ENCODE measurements at places on chromosomes 6 and 20. TPM values are rescaled to one million over a fixed set of nuclear protein-coding genes. Genes with fewer than 3 reads are reported as not detected.
A peak's percentile ranks its signal among the peaks of the same experiment; 100 is the strongest.

Gene OR2B6
- not detected for polyA plus RNA-seq

Gene EPPIN
- not detected for polyA plus RNA-seq

Gene SLC17A1
- polyA plus RNA-seq, result not detected

Gene XKR7
- polyA plus RNA-seq, result not detected

Gene PGBD1
- polyA plus RNA-seq, result 0.55 TPM

Gene TBXT
- polyA plus RNA-seq, result not detected

Gene SPATS1
- not detected for polyA plus RNA-seq

DNA sequence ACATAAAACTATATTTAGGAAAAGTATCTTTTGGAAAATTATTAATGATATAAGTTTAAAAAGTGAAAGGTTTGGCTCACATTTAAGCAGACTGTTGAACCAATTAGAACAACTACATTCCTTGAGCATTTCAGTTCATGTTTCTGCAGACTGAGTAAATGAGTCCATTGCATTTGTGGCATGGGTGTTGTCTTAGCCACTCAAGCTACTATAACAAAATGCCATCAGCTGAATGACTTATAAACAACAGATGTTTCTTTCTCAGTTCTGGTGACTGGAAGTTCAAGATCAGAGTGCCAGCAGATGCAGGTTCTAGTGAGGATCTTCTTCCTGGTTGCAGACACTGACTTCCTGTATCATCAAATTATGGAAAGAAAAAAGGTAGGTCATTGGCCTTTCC is 67.1 kb upstream of the SLC2A12 start:
- DNase-seq, result no peak

DNA sequence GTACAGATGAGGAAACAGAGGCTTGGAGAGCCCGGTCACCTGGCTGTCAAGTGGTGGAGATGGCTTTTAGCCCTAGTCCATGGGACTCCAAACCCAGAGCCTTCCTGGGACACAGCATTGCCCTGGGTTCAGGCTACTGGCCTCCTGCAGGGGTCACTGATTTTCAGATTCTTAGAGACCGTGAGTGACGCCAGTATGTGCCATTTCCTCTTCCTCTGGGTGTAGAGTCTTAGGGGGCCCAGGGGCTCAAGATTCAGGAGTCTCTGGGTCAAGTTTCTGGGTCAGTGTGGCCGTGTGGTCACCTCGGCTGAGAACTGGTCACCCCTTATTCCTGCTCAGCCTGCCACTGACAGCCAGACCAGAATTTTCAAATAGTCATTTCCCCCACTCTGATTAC is 574 bp downstream of the ARHGAP40 start:
- DNase-seq, result no peak

- DNase-seq, result no peak
Measured at GRCh38 chr20:48721324-48722001, 106.3 kb downstream of the PREX1 start.

DNA sequence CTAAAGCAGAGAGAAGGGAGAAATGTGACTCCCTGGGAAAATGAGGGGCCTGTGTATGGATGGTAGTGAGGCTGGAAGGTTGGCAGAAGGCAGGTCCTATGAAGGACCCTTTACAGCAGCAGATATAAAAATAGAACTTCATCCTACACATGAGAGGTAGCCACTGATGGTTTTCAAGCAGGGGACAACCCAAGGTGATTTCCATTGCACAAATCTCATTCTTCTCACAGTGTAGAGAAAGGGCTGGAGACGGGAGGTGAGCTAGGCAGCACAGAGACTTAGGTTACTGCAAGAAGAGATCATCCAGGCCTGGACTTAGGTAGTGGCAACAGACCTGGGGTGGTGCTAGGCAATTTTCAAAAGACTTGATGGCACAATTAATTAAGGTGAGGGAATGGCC is 30.7 kb downstream of the TRAM2 start:
- no peak for DNase-seq

DNA sequence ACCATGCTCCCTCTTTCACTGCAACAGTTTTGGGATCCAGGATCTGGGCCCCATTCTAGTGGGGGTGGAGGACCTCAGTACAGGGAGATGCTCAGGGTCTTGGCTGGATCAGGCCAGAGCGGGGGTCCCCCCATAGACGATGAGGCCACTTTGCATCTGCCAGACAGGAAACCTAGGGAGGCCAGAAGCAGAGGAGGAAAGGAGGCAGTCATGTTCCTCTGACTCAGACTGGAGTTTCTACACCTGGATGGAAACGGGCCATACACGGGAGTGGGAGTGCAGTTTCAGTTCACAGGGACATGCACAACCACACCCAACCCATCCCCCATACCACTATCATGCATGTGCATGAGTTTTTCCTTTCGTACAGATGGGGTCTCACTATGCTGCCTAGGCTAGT is 3.6 kb upstream of the EMILIN3 start:
- DNase-seq, result no peak

DNA sequence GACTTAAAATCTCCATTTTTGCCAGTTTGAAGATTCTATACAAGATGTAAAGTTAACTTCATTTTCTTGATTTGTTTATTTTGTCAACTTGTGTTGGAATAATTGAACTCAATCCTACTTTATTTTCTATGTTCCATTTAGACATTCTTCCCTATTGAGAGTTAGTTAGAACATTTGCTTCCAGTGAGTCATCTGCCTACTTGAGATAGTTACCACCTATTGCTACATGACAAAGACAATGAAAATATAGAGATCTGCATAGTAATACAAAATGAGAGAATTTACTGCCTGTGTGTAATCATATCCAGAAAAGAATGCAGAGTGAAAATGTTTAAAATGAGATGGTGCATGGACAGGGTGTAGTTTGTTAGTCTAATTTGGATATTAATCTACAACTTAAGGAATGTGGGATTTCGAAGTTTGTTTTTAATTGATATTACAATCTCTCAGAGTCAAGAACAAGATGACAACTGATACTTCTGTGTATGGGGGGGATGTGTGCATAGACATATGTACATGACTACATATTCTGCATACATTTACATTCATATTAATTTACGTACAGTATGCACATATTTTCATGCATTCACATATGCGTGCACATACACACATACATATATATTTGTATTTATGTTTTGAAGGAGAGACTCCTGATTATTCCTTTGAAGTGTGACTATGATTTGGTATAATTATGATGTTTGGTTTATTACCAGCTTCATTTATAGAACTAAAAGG is 420.1 kb downstream of the NKAIN2 start:
- DNase-seq, result no peak

DNA sequence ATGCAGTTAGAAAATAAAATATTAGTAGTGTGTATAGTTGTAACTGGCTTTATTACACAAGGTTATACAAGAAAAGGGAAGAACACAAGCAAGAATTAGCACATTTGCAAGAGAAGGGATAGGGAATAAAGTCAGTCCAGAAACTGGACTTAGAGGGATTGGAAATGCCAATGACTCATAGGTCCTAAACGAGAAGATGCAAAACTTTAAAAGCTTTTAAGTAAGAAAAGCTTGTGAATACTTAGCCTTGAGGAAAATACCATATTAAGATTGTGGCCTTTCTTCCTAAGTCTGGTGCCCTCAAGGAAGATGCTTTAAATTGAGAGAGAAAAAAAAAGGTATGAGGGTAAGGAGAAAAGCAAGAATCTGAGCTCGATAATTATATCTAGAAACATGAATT is 102.3 kb upstream of the MCHR2 start:
- no peak for DNase-seq

- no peak for DNase-seq
Measured at GRCh38 chr6:44696099-44696498, 308.6 kb downstream of the CDC5L start.

- no peak for DNase-seq
Measured at GRCh38 chr20:750801-751200, 17.5 kb downstream of the SLC52A3 start.

DNA sequence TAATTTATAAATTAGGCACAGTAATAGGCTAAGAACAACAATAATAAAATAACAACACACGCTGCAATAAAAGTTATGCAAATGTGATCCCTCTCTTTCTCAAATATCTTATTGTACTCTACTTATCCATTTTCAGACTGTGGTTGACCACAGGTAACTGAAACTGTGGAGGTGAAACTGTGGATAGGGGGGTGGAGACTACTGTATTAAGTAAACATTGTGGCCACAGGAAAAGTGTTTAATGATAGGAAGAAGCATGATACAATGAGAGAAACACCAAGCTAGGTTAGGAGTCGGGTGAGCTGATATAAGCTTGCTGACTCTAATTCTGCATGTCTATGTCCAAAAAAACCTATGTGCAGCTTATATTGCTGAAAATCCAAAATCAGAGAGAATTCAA is 23.0 kb downstream of the NHLRC1 start:
- no peak for DNase-seq

DNA sequence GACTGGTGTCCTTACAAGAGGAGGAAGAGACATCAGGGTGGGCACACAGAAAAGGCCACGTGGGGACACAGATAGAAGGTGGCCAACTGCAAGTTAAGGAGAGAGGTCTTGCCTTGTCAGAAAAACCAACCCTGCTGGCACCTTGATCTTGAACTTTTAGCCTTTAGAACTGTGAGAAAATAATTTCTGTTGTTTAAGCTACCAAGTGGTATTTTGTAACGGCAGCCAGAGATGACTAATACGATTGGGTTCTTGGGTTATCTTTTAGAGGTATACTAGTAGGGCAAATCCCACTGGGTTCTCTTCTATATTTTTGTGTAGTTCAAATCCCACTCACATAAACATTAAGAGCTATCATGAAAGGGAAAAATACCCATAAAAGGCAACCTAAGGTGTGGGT is 31.9 kb upstream of the ZBTB24 start:
- DNase-seq, result no peak

GRCh38 chr20:2752567-2753460 is 47.6 kb downstream of the CPXM1 start:
- peak; percentile 53 for DNase-seq
